ENCODE measurements at places on chromosomes 3 and 15. TPM values are rescaled to one million over a fixed set of nuclear protein-coding genes. Genes with fewer than 3 reads are reported as not detected.

The TTLL13 gene
- under 0.01 TPM for total RNA-seq

The TM6SF1 gene
- 31.8 TPM for total RNA-seq

The MNS1 gene
- 0.28 TPM for total RNA-seq

The FRMD5 gene
- total RNA-seq: 11.7 TPM

The STX19 gene
- total RNA-seq: not detected

The TRIM71 gene
- total RNA-seq: not detected

The TMOD3 gene
- total RNA-seq: 63.3 TPM
